ENCODE measurements at places on chromosomes 16 and 17. TPM values are rescaled to one million over a fixed set of nuclear protein-coding genes. Genes with fewer than 3 reads are reported as not detected.
A peak's percentile ranks its signal among the peaks of the same experiment; 100 is the strongest.

The TPSG1 gene
- total RNA-seq = not detected

GRCh38 chr17:82962163-82962720 is 117.2 kb upstream of the METRNL start:
- peak; percentile 38 for DNase-seq

GRCh38 chr16:48608452-48608851 is 1.5 kb downstream of the N4BP1 start:
- DNase-seq = no peak

- DNase-seq = peak; percentile 86
Measured at GRCh38 chr17:50027172-50027880, 28.6 kb upstream of the ITGA3 start.

The NATD1 gene
- 3.1 TPM for total RNA-seq

- peak; percentile 72 for DNase-seq
Measured at GRCh38 chr17:29591146-29591736, 1.7 kb upstream of the ANKRD13B start.

DNA sequence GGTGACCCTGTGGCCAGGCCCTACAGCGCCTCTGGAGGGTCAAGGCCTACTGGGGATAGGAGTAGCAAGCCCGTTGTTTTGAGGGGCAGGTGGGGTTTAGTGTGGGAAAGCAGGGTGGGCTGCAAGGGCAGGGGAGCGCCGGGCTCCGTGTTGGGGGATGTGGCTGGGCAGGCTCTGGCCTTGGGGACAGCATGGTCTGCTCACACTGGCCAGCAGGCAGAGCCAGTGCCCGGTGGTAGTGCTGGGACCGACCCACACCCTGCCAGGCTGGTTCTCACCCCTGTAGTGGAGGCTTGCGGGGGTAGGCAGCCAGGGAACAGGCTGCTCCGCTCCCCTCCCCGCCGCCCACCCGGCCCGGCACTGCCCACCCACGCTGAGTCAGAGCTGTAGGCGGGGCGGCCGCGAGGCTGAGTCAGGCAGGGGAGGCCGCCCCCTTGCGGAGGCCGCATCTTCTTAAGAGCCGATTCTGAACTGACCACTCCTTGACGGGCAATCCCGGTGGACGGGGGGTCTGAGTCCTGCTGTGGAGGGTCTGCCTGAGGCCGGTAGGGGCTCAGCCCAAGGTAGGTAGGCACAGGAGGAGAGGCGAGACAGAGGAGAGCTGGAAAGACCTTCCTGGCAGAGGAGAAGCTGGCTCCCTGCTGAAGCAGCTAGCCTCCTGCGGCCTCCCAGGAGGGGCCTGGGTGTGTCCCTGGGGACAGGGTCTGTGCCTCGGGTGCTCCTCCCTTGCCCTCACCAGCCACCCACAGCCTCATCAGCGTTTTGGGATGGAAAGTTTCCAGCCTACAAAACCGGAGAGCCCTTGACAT is 62.4 kb downstream of the BAIAP2 start:
- peak; percentile 78 for DNase-seq

The ZNF423 gene
- 13.5 TPM for total RNA-seq

- no peak for DNase-seq
Measured at GRCh38 chr17:70804161-70804560, 634.8 kb downstream of the KCNJ2 start.

DNA sequence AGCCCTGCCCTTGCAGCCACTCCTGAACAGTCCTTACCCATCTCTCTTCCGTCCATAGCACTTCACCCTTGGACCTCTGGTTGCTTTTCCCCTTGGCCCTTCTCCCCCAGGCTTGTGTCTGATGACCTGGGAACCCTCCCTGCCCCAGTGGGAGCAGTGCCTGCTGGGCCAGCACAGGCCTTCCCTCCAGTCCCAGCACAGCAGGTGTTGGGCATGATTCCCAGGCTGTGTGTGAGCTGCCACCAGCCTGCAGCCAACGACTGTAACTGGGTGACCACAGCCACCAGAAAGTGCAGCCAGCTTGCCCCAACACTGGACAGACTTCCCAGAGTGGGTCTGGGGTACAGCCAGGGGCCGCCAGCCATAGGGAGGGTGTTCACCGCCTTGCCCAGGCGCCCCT is 30.0 kb downstream of the CRAMP1 start:
- DNase-seq = no peak

The ASGR2 gene
- not detected for total RNA-seq

All from fibroblast of the aortic adventitia (primary cell).